ENCODE measurements at places on chromosomes 2 and 18. TPM values are rescaled to one million over a fixed set of nuclear protein-coding genes. Genes with fewer than 3 reads are reported as not detected.

TMEFF2 gene
- total RNA-seq, result not detected

UGT1A8 gene
- total RNA-seq, result not detected

CD8B2 gene
- total RNA-seq, result 0.09 TPM

MFF gene
- total RNA-seq, result 57.4 TPM

NOL4 gene
- total RNA-seq, result not detected

ZNF519 gene
- total RNA-seq, result 6.1 TPM

TACR1 gene
- 3.4 TPM for total RNA-seq
